ENCODE measurements at places on chromosomes 7 and 10.

DNA sequence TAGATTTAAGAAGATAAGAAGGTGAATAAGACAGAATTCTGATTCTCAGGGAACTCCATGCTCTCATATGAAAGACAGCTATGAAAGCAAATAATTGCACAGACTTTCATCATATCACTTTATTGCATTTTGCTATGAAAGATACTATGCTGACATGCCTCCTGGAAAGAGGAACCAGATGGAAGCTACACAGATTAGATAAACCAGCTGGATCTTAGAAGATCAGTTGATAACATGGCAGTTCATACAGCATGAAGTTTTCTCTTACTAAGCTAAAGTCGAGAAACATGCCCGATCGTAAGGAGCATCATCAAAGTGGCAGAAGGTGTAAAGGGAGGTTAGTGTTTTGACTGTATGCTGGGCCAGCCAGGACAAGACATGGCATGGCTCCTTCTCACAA is 112.5 kb upstream of the DPP6 start:
- DNase-seq, result no peak

- DNase-seq, result no peak
Measured at GRCh38 chr7:157292770-157293412, 43.9 kb upstream of the DNAJB6 start.

GRCh38 chr7:123410273-123410904 is 124.0 kb downstream of the IQUB start:
- DNase-seq, result no peak

DNA sequence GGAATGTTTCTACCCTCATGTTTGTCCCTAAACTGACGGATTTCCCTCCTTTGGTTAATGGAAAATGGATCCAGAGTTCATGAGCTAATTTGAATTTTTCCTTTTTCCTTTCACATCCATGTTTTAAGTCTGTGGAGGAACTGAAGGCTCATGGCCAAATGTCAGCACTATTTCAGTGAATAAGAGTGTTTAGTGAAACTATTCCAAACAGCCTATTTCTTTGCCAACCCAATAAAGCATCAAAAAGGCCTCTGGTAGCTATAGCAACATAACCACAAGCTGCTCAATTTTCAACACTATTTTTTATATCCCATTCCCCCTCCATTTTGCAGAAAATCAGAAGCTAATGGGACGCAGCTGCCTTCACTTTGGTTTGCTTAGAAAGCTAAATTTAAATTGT is 1454.1 kb downstream of the GATA3 start:
- DNase-seq, result no peak

DNA sequence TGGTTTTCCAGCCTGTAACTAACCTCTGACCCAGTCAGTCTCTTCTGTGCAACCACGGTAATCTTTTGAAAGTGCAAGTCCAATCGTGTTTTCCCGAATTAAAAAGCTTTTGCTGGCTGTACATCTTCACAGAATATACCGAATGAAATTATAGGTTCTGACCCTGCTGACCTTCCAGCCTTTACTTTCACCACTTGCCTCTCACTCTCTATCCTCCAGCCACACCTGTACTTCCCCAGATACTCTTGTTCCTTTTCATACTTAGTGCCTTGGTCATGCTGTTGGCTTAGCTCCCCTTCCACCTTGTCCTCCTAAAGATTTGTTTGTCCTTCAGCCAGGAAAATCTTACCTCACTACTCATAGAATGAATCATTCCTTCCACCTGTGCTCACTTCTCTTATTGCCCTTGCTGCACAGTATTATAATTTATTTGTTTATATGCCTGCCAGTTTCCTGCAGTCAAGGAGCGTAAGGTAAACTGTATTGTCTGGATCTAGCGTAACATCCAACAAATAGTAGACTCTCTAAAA is 2.3 kb upstream of the PNPLA8 start:
- DNase-seq, result no peak

All from fibroblast of skin of left quadriceps (primary cell).